ENCODE measurements at places on chromosomes 6 and 20. TPM values are rescaled to one million over a fixed set of nuclear protein-coding genes. Genes with fewer than 3 reads are reported as not detected.

The GNL1 gene
- polyA plus RNA-seq, result 79.2 TPM

The WASF1 gene
- 57.2 TPM for polyA plus RNA-seq

The CYP24A1 gene
- 2.2 TPM for polyA plus RNA-seq

The MRAP2 gene
- 4.3 TPM for polyA plus RNA-seq

The DEFB132 gene
- polyA plus RNA-seq, result 0.07 TPM

The IDH3B gene
- 143 TPM for polyA plus RNA-seq

The RBPJL gene
- polyA plus RNA-seq, result not detected

DNA sequence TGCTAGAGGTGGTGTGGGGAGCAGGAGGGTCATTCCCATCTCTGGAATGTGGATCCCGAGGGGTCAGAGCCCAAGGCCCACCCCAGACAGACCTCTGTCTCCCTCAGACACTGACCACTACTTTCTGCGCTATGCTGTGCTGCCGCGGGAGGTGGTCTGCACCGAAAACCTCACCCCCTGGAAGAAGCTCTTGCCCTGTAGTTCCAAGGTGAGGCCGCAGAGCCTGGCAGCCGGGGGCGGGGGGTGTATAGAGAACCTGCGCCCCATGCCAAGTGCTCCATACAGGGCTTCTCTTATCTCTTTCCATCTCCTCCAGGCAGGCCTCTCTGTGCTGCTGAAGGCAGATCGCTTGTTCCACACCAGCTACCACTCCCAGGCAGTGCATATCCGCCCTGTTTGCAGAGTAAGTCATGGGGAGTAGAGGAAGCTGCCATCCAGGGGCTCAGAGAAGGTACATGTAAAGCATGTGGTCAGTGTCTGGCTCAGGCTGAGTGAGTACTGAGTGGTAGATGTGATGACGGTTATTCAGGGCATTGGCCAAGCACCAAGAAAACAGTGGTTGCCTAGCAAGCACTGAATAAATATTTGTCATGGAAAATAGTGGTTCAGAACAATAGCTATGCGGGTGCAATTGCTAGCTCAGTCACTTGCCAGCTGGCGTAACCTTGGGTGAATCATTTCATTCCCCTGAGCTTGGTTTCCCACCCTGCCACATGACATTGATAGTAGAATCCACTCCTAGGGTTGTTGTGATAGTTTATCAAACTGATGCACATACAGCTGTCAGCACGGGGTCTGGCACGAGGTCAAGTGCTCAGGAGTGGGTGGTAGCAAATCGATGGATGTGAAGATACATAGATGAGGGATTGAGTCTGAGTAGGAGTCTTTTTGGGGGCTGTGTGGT, 3.5 kb downstream of the PIGT start:
- DNase-seq, result no peak

DNA sequence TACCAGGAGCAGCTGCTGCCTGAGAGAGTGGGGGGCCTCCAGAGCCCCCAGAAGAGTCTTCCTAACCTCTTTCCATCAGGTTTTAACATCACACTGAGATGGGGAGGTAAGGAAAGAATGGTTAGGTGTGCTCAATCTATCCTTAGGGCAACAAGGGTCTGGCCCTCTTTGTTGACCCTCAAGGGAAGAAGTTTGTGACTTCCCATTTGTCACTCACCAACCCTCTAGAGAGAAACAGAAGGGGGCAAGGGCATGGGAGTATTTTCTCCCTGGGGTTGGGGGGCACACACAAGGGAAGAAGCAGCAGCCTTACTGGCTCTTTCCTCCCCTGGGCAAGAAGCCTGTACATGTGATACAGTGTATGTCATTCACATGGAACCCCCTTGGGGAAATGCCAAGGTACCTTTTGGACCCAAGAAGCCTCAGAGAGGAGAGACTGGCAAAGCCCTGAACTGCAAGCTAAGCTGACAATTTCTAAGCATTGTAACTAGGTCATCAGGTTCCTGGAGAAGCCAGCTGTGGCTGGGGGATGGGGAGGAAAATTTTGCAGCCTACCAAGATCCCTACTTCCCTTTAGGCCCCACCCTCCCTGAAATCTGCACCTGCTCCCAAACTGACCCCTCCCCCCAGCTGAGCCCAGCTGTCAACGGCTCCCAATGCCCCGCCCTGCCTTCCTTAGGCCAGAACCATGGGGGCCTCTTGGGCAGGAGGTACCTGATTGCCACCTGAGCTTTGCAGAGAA, 14.5 kb downstream of the BCL2L1 start:
- DNase-seq, result no peak

- DNase-seq, result peak; percentile 10
Observed at GRCh38 chr6:127520066-127520465, 931 bp upstream of the MTCL3 start.

GRCh38 chr20:16898433-16898832, 150.3 kb downstream of the OTOR start:
- no peak for DNase-seq

GRCh38 chr6:19160081-19160730, 677.0 kb upstream of the ID4 start:
- DNase-seq, result no peak

DNA sequence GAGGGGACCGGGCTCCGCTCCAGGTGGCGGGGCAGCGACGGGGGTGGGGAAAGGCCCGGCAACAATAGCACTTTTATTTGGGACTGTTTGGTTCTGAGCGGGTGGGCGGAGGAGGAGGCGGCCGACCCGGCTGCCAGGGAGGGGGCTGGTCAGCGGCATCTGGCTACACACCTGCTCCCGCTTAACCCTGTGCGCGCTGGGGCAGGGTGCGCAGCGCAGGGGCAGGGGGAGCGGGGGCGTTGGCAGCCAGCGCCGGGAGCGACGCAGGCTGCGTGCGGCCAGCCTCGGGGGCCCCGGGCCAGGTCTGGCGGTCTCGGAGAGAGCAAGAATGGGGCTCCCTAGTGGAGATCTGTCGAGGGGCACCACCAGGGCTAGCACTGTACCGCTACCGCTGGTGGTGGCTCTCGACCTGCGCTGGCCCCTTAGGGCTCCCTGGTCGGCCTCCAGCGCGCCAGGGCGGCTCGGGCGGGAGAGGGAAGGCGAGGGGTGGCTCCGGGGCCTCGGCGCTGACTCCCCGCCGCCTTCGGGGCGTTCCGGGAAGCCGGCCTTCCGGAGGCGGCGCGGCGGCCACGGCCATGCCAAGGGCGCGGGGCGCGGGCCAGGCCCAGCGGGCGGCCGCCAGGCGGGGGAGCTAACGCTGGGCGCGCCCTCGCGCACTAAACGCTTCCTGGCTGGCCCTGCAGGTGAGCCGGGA, 92.4 kb downstream of the NCR2 start:
- DNase-seq, result no peak

DNA sequence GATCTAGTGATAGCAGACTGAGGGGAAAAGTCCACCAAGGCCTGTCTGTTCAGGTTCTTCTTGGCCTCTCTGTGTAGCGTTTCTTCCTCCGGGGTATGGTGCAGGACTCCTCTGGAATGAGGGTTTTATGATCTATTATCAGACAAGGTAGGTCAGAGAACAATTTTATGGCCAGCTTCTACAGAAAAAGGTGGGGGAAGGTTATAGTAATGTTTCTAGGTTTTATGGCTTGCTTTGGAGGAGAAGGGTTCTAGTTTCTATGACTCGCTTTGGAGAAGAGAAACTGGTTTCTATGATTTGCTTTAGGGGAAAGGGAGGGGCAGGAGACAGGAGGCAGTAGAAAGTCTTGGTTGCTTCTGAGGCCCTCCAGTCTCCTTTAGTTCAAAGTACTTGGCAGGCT, 144.8 kb upstream of the LAMA2 start:
- no peak for DNase-seq

DNA sequence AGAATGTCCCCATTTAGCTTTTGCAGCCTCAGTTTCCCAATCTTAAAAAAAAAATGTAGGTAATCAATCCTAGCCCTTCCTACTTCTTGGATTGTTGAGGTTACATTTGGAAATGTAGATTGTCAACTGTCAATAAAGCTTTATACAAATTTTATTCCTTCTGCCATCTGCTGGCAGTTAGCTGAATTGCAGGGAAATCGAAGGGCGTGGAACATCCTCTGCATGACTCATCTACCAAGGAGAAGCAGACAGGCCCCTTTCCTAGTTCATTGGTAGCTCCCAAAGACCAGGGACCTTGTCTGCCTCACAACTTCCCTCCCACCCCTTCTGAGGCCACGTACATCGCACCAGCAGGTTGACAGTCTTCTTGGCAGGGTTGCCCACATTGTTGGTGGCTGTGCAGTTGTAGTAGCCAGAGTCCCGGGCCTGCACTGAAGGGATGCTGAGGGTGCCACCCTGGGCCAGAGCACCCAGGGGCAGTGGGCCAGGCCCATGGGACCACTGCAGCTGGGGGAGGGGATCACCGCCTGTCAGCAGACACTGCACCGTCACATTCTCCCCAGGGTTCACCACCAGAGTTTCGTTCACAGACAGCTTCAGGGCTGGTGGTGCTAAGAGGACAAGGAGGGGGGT, 43.6 kb downstream of the MDGA1 start:
- no peak for DNase-seq

DNA sequence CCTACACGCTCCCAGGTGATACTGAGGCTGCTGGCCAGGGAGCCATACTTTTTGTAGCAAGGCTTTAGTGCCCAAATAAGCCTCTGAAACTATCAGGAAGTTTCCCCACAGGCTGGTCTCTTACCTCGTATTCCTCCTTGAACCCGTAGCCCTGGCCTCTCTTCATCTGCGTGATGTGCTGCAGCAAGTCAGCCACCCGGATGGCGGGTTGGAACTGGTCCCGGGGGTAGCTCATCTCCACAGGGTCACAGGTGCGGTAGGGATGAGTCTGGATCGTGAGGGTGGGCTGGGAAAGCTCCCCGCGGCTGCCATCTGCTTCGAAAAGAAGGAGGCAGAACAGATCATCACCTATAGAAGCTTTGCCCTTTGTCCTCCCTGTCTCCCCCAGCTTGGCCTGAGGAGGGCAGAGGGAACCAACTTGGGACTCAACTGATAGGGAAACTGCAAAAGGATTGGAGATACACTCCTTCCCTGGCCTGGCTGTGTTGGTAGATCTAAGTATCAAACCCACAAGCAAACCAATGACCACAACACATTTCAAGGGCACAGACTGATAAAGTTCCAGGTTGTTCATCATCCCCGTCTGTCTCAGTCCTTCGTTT, 543.2 kb upstream of the CHD6 start:
- DNase-seq, result no peak

DNA sequence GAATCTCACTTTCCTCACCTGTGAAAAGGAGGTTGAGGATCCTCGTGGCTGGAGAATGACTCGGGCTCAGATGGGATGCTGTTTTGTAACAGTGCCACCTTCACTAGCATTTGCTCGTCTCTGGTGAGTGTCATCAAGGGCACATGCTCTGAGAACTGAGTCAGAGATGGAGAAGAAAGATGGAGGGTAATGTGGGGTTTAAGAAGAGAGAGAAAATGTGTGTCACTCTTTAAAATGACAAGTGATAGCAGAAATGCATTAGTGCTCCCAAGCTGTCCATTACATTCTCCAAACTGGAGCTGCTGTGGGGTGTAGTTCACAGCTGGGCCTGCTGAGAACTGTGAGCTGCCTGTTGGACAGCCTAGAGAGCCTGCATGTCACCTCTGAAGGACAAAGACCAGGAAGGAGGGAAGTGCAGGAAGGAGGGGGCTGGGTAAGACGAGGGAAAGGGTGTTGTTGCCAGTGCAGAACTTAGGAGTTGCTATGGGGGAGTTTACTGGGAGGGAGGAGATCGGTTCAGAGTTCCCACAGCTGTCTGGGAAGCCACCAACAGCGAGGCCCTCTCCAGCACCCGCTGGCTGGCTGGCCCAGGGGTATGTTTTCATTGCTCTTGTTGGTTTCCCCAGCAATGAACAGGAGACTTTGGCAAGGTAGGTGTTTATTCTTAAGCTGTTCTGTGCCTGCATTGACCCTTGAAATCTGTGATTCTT, 19.8 kb downstream of the GMPR start:
- DNase-seq, result no peak

DNA sequence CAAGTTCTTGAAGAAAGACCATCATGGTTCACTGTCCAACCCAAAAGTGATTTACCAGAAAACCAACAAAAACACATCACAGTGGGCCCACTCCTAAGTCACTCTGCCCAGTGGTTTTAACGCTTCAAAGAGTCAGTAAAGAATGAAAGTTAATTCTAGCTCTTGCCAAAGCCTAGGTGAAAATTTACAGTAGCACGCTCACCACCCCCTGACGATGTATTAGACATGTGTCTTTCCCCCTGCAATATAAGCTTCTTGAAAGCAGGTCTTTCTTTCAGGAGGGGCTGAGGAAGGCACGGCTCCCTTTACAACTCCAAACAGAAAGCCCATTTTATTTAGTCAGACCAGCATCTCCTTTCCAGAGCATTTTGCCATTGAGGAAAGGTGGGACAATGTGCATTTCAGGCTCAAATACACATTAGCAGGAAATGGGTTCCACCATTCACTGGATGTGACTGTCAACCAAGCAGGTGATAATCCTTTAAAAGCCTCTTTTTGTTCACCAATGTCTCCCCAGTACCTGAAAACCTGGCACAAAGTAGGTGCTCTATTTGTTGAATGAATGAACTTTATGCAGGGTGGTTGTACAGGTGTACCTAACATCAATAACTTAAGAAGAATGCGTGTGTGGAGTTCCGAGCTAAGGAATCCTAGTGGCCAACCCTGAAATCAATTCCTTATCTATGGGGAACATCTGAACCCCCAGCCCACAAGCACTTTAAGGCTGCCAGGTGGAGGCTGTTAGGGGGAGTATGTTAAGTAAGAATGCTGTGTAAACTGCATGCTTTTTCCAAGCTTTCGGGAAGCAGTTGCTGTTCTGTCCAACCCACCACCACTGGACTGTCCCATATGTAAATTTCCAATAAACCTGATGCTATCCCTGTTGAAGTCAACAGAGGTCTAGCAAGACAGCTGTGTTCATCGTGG, 11.4 kb downstream of the EZR start:
- DNase-seq, result no peak

DNA sequence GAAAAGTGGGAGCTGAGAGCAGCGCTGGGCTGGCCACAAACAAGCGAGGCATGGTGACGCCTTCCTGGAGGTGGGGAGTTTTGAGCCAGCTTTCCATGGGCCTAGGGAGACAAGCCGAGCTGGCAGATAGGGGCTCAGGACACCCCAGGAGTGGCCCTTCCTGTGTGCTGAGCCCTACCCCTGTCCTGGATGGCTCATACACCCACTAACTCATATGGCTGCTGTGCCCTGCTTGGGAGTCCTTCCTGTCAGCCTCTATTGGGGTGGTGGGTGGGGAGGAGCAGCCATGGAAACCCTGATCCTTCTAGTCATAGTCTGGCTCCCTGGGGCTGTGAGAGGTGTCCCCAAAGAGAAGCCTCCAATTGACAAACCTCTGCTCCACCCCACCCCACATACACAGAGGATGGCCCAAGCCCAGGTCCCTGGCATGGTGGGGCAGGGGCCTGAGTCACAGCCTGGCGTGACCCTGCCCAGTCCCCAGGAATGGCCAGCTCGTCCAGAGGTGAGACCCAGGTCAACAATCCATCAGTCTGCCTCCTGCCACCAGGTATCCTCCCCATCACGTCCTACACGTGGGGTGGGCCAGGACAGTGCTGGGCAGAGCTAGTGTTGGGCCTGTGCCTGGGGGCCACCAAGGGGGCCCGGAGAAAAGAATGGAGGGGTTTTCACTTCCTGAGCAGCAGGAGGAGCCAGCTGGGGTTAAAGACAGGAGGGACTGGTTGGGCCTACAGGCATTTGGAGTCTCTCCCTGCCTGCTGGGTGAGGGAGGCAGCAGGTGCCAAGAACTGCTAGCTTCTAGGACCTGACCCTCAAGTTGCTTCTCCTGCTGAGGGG, 52.2 kb downstream of the MRPL14 start:
- no peak for DNase-seq

GRCh38 chr6:9316831-9317230, 881.5 kb upstream of the SLC35B3 start:
- DNase-seq, result no peak
